ENCODE measurements at places on chromosomes 12 and 14.

DNA sequence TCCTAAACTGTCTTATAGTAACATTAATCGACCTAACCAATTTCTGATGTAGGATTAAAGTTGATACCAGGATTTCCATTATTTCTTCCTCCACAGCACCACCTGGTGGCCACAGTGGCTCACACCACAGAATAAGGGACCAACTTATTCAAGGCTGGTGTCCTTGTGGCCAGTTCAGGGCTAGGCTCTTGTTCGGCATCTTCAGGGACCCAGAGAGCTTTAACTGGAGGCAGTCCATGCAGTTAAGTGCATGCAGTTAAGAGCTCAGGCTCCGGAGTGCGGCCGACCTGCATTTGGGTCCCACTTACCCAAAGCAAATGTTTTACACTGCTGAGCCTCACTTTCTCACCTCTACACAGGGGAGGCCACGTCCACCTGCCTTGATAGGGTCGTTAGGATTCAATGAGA is 42.0 kb upstream of the GPR68 start:
- peak; percentile 84 for DNase-seq

DNA sequence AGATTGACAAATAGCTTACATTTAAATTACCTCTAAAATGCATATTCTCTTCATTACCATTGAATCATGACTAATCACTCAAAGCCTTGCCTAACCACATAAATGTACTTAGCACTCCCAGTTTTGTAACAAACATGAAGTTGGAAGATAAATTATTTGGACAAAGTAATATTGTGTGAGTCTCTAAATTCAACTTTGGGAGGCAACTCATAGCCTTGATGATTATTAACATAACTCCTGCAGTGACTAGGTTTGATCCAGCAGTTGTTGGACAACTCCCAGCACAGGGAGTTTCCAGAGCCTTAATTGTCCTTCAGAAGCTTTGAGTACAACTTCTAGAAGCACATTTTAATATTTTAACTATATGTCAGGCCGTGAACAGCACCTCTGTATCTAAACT is 153.4 kb upstream of the PDZRN4 start:
- no peak for DNase-seq

DNA sequence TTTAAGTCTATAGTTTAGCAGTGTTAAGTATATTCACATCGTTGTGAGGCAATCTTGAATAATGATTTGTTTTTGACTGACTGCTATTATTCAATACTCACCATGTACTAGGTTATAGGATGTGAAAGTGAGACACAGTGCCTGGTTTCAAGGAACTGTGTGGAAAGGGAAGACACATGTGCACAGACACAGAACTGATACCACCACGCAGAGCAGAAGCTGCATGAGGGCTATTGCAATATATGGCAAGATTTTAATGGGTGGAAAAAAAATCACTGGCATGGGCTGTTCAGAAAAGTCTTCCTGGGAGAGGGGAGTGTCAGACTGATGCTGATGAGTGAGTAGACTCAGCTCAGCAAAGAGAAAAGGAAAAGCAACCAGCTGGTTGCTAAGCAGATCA is 10.4 kb downstream of the SLC7A8 start:
- DNase-seq: no peak

GRCh38 chr12:59329462-59329861 is 266.4 kb upstream of the SLC16A7 start:
- no peak for DNase-seq

GRCh38 chr14:54792288-54792687 is 110.3 kb downstream of the GCH1 start:
- no peak for DNase-seq

- no peak for DNase-seq
Observed at GRCh38 chr12:108475396-108475795, 39.7 kb upstream of the FICD start.

DNA sequence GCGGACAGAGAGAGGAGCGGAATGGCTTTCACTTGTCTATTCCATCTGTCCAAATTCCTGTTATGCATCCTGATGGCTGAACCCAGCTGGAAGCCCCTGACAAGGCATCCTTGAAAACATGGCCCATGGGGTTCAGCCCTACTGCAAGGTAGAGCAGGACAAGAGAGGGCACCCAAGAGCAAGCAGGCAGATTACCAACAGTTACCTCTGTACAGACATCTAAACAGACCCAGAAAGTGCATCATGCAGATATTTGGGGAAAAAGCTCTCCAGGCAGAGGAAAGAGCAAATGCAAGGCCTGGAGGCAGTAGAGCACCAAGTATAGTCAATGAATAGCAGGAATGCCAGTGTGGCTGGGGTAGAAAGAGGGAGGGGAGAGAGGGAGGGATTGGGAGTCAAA is 407.5 kb downstream of the PCNX1 start:
- DNase-seq: no peak

DNA sequence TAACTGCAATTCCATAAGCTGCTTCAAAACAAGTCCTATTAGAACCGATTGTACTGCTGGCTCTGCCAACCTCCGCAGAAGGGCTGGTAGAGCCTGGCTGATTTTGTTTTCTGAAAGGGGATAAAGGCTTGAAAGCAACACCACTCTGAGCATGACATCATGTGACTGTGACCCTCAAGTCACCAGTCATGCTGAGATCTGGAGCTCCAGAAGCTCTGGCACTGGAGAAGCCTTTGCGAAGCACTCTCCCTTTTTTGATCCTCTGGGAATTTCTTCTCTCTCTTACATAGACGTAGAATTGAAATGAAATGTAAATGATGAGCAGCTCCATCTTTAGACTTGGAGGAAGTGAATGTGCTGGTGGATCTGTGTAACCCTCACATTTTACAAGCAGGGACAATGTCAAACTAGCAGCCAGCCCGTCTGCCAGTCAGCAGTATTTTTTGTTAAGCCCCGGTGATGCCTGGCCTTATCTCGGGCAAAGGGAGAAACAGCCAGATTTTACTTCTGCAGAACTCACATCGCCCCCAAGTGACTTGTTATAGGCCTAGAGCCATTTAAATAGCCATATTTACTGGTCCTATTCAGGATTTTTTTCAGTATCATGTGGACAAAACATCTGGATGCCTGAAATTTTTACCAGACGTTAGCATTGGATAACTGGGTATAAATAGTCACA is 112.1 kb upstream of the NPAS3 start:
- no peak for DNase-seq

GRCh38 chr12:10184261-10184843 is 5.5 kb downstream of the TMEM52B start:
- DNase-seq: no peak

DNA sequence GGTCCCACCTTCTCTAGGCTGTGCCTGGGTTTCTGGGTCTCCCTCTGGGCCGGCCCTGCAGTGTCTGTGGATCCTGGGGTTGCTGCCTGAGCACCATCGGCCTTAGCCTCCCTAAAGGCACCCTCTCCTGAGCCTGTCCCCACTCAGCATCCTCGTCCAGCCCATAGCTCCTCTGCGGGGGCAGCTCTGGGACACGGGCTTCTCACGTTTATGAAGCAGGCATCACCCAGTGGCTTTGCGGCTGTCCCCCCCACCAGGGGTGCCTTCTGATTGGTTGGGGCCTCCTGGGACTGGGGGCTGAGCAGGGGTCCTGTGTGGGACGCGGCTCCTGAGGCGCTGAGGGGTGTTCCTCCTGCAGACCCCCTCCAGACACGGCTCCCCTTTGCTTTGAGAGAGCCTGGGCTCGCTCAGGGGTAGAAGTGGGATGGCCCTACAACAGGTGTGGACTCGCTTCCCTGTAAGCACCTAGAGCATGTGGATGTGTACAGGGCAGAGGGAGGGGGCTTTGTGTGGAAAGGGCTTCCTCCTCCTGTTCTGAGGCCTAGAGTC is 10.7 kb downstream of the ULK1 start:
- no peak for DNase-seq

- no peak for DNase-seq
Observed at GRCh38 chr12:89950421-89950820, 241.8 kb upstream of the ATP2B1 start.

- DNase-seq: no peak
Observed at GRCh38 chr12:91205811-91206210, 23.2 kb upstream of the DCN start.

GRCh38 chr12:101305226-101305779 is 25.4 kb downstream of the UTP20 start:
- DNase-seq: no peak

GRCh38 chr12:116880817-116881324 is 370 bp downstream of the HRK start:
- DNase-seq: no peak

GRCh38 chr14:67618617-67619063 is 1.1 kb upstream of the ARG2 start:
- DNase-seq: no peak

DNA sequence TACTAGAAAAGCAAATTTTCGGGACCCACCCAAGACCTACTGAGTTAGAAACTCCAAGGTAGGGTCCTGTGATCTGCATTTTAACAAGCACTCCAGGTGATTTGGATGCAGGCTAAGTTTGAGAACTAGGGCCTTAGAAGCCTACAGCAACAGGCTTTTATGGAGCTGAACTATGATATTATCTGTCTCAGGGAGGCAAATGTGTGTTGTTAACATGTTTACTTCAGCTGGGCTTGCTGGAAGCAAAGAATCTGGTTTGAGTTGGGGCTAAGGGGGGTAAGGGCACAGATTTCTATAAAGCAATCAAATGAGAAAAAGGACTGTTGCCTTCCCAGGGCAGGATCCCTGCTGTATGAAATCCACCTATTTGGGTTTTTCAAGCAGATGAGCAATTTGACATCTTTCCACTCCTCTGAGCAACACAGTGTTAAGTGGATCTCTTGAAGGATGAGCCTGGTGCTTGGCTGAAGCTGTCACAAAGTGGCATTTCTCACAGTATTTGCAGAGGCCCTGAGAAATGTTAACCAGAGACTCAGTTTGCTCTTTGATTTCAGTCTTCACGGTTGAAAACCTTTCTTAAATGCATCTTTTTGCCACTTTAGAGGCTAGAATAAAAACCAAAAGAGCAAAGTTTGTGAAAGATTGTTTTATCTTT is 36.2 kb upstream of the SOCS2 start:
- no peak for DNase-seq

Data from liver (tissue), 10 donors.